ENCODE measurements at places on chromosomes 7 and 10. TPM values are rescaled to one million over a fixed set of nuclear protein-coding genes. Genes with fewer than 3 reads are reported as not detected.

Gene LRIT2
- total RNA-seq, result not detected

GRCh38 chr10:127148066-127148932 lies 48.1 kb downstream of the INSYN2A start:
- H3K36me3 ChIP-seq, result no peaks in the 10 kb centered on the region
- no peaks in the 10 kb centered on the region for H3K27me3 ChIP-seq
- H3K4me3 ChIP-seq, result no peak overlapping the region
- H3K4me1 ChIP-seq, result no peaks in the 10 kb centered on the region
- no peak overlapping the region for H3K27ac ChIP-seq

Gene ITPRID1
- not detected for total RNA-seq

GRCh38 chr7:121557034-121557892 lies 161.2 kb upstream of the FAM3C start:
- H3K36me3 ChIP-seq, result no peaks in the 10 kb centered on the region
- no peak overlapping the region for H3K27ac ChIP-seq
- H3K4me1 ChIP-seq, result no peaks in the 10 kb centered on the region
- no peaks in the 10 kb centered on the region for H3K27me3 ChIP-seq

Gene H2BK1
- total RNA-seq, result 0.83 TPM

GRCh38 chr10:69789164-69789576 lies 12.5 kb upstream of the COL13A1 start:
- no peaks in the 10 kb centered on the region for H3K36me3 ChIP-seq
- H3K4me3 ChIP-seq, result no peak overlapping the region
- no peaks in the 10 kb centered on the region for H3K27me3 ChIP-seq

Gene AKR1C4
- total RNA-seq, result not detected

DNA sequence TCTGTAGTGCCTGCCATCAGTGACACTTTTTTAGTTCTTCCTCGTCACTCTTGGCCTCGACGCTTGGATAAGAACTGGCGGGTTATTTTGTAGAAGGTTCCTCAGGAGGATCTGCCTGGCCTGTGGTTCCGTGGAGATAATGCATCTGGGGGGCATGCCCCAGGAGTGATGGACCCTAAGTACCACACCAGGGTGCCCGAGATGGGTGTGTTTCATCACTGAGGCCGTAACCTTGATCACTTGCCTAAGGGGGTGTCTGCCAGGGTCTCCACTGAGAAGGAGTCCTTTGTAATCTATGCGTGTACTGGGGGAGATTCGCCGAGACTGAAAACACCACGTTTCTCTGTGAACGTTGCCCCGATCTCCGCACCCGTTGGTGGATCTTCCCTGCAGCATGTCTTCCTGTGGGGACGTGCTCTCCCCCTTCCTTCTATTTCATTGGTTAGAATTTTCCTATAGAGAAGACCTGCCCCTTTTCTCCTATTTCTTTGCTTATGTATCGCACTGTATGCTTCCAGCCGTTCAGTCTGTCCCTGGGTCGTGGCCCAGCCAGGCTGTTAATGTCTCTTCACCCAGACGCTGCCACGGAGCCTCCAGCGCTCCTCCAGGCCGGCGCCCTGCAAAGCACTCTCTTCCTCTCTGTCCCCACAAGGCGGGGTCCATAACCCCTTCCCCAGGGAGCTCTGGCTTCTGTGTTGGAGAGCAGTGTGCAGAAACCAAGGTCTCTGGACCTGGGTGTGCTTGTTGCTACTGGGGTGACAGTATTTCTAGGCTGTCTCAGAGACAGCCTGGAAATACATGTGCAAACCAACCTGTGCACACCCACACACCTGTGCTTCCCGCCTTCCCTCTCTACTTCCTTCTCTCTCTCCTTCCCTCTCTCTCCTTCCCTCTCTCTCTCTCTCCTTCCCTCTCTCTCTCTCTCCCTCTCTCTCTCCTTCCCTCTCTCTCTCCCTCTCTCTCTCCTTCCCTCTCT lies 14.4 kb upstream of the DPYSL4 start:
- H3K4me3 ChIP-seq, result no peak overlapping the region
- no peaks in the 10 kb centered on the region for H3K27me3 ChIP-seq
- H3K36me3 ChIP-seq, result no peaks in the 10 kb centered on the region
- no peak overlapping the region for H3K27ac ChIP-seq
- no peaks in the 10 kb centered on the region for H3K4me1 ChIP-seq
- peak; percentile 2 for DNase-seq

Gene PLXDC2
- 21.4 TPM for total RNA-seq

- no peak overlapping the region for H3K4me3 ChIP-seq
- no peaks in the 10 kb centered on the region for H3K36me3 ChIP-seq
- no peaks in the 10 kb centered on the region for H3K27me3 ChIP-seq
- no peaks in the 10 kb centered on the region for H3K4me1 ChIP-seq
- H3K27ac ChIP-seq, result no peak overlapping the region
Observed at GRCh38 chr10:93261961-93262610, 188.4 kb downstream of the CYP26A1 start.

Gene OTUD1
- 19.7 TPM for total RNA-seq

DNA sequence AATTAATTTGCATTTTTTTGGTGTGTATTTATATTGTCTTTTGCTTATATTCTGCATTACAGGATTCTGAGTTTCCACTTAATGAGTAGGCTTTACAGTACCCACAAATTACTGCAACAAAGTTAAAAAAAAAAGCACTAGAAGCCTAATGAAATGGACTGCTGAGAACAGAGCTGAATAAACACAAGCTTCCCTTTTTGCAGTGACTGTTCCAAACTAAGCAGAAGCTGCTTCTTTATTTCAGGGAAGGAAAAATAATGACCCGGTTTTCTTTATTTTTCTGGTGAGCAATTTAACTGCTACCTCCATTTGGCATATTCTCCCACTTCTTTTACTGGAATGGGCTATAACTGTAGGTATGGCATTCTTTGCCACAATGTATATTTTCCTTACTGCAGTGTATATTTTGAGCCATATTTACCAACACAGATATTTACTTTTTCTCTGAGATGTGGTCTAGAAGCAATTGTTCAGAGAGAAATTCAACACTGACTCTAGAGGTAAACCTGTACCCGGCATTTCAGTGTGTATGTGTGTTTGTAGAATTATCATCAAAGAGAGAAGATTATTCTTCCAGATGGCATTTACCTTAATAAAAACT lies 56.9 kb downstream of the HDAC9 start:
- H3K4me1 ChIP-seq, result peaks cover 42% of the 10 kb centered on the region
- no peak for DNase-seq
- no peaks in the 10 kb centered on the region for H3K36me3 ChIP-seq
- no peaks in the 10 kb centered on the region for H3K27me3 ChIP-seq
- peak overlapping the region; percentile 29 for H3K4me3 ChIP-seq

Gene FRMD4A
- total RNA-seq, result 6.2 TPM

DNA sequence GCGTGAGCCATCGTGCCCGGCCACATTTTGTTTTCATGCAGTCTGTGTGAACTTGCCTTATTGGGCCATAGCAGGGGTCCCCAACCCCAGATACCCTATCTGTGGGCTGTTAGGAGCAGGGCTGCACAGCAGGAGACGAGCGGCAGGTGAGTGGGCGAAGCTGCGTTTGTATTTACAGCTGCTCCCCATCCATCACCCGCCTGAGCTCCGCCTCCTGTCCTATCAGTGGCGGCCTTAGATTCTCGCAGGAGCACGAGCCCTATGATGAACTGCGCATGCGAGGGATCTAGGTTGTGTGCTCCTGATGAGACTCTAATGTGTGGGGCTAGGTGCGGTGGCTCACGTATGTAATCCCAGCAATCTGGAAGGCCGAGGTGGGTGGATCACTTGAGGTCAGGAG lies 293.9 kb downstream of the CAMK1D start:
- no peak overlapping the region for H3K4me3 ChIP-seq
- no peaks in the 10 kb centered on the region for H3K27me3 ChIP-seq
- no peaks in the 10 kb centered on the region for H3K4me1 ChIP-seq
- no peak overlapping the region for H3K27ac ChIP-seq
- DNase-seq, result no peak

DNA sequence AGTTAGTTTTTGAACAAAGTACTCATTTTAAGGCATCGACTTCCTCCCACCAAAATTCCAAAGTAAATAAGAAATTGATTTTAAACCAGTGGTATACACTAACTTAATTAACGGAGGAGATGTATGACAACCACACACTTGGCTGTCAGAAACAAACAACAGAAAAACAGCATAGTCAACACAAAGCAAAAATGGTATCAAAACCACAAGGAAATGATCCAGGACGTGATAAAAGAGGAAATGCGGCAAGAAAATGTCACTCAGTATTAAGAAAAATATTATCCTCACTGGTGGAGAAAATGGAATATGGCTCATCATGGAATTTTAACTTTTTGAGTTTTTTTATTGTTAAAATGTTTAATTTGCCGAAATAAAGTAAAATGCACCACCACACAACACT lies 17.5 kb downstream of the KIAA1549 start:
- DNase-seq, result no peak
- H3K4me1 ChIP-seq, result no peaks in the 10 kb centered on the region
- H3K27me3 ChIP-seq, result no peaks in the 10 kb centered on the region
- no peak overlapping the region for H3K4me3 ChIP-seq

Gene RELN
- 0.14 TPM for total RNA-seq

Gene CALHM1
- not detected for total RNA-seq

GRCh38 chr10:89392974-89393373 lies 551 bp downstream of the IFIT1 start:
- DNase-seq, result no peak
- H3K4me1 ChIP-seq, result peaks cover 42% of the 10 kb centered on the region
- H3K27ac ChIP-seq, result peak overlapping the region; percentile 78
- H3K36me3 ChIP-seq, result no peaks in the 10 kb centered on the region

DNA sequence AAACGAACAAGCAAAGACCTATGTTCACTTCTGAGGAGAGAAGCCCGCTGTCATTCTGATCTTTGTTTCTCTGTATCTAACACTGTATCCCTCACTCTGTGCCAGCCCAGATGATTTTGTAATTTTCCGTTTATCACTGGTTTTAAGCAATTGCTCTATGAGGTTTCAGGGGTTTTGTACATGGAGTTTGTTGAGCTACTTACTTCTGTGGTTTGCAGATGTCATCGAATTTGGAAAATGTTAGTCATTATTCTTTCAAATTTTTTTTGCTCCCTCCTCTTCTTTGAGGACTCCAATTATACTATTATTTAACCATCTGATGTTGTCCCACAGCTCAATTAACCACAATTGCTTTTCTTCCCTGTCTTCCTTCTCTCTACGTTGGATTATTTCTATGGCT lies 650.9 kb upstream of the IGFBP3 start:
- H3K4me3 ChIP-seq, result no peak overlapping the region
- H3K4me1 ChIP-seq, result no peaks in the 10 kb centered on the region
- no peak overlapping the region for H3K27ac ChIP-seq
- no peaks in the 10 kb centered on the region for H3K27me3 ChIP-seq
